IMR-90 (cell line): ENCODE measurements at places on chromosomes 3 and 15.

DNA sequence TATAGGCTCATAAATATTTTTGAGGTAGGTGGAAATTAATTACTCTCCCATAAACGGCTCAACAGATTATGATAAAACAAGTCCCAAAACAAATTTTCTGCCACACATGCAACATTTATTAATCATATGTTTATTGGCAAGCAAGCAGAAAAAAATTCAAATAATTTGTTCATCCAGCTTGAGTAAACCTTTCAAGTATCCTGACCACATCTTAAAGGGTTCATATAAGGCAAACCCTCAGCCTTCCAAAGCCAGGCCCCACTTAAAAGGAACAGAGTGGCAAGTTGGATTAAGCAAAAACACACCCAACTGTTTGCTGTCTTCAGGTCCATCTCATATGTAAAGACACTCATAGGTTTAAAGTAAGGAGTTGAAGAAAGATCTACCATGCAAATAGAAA is 1042.3 kb downstream of the DIPK2A start:
- DNase-seq = no peak

GRCh38 chr3:177713928-177714900 is 516.9 kb upstream of the TBL1XR1 start:
- no peak for DNase-seq

DNA sequence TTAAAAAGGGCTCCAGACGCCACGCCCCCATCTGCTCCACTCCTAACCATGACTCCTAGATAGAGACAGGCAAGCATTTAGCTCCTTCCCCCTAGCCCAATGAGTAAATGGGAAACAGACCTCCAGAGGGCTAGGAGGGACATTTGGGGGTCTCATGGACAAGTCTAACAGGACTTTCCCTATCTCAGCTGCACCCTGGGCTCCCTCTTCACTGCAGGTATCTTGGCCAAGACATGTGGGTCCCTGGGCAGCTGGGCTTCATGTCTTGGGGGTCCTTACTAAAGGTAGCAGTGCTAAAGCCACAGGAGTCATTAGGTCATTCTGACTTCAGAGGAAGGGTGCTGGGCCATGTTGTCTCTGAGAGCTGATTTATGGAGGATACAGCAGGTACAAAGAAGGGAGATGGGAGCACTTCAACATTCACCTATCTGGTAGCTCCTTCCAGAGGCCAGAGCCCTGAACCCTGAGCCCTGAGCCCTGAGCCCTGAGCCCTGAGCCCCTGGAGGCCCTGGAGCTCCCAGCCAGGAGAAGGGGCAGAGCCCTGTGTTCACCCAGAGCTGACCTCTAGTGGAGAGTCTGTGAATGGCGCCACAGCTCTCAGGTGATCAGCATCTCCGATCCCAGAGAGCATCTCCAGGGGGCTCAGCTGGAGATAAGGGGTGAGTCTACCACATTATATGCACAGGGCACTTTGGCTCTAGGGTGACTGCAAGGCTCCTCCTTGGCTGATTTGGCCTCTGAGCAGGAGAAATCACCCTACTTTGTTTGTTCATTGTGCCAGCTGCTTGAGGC is 40.1 kb upstream of the EPHB1 start:
- peak; percentile 30 for DNase-seq

DNA sequence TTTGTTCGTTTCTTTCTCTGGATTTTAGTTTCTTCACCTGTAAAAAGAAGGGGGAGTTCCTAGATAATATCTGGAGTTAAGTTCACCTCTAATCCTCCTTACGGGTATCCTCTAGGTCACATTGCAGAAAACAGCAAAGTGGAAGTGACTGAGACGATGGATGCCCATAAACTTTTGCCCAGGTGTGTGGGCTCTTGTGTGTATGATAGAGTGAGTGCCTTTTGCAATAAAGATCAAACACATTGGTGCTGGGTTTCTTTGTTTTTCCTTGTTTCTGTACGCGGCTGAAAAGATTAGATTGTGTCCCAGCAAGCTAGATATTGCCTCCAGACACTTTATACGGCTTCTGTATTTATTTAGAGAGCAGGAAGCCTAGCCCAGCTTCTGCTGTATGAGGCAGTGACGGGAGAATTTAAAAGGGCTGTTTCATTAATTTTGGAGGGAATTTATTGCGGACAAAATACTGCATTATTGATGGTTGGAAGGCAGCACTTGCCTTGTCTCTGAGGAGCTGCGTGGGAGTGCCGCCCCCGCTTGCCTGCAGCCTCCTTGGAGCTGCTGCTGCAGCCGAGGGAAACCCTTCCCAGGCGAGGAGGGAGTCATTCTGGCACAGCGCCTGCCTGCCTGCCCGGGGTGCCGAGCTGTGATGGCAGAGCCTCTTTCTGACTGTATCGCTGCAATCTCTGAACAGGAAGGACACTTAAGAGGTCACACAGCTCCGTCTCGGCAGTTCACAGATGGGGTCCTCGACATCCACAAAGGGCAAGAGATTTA is 38.5 kb downstream of the PYDC2 start:
- peak; percentile 16 for DNase-seq

DNA sequence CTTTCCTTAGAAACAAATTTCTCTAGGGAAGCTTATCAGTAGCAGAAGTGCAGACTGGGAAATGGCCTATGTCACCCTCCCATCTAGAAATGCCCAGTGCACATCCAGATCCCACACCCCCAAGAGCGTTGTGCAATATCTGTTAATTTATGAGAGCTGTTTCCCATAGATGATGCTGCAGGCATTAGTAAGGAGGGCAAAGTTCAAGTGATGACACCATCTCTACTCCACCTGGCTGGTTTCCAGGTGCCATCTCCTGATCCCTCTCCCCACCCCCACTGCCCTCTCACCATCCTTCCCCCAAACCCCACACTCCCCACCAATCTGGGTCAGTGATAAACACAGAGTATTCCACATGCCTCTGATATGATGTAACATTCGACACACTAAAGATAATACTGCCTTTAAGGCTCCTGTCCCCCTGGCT is 39.4 kb downstream of the AGTR1 start:
- peak; percentile 6 for DNase-seq

DNA sequence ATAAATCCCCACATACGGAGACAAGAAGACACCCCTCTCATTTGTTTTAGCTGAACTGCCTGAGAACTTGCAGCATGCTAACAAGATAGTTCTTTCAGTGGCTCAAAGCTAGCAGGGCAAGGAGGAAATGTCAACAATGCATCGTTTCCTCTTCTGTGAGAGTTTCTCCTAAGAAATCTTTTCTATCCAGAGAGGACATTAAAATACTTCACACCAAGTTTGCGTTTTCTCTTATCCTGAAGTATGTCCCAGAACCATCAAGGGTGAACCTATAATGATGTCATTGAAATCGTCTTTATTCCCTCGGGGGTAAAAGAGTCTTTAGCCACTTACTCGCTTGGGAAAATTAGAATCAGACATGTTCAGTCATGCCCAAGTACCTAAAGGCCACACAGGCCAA is 541.7 kb upstream of the MDFIC2 start:
- no peak for DNase-seq

- DNase-seq = peak; percentile 25
Observed at GRCh38 chr3:120274739-120275167, 10.3 kb downstream of the GPR156 start.

GRCh38 chr3:108070356-108070755 is 20.5 kb downstream of the CD47 start:
- DNase-seq = no peak

DNA sequence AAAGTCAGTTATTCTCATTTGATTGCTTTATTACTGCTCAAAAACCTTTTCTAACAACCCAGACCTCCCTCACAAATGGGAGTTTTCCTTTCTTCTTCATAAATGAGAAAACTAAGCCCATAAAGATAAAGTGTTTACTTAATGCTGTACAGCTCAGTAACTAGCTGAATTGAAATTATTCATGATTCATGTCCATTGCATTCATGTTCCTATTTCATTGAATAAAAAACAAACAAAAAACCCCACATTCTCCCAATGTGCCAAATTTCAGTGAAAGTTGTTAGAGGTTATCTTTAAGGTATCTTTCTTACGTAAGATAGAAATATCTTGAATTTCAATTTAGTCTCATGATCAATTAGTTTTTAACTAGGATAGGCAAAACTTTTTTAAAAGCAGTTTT is 2.8 kb downstream of the PLSCR2 start:
- DNase-seq = peak; percentile 48

GRCh38 chr15:56978898-56979662 is 60.6 kb downstream of the TCF12 start:
- DNase-seq = peak; percentile 71

DNA sequence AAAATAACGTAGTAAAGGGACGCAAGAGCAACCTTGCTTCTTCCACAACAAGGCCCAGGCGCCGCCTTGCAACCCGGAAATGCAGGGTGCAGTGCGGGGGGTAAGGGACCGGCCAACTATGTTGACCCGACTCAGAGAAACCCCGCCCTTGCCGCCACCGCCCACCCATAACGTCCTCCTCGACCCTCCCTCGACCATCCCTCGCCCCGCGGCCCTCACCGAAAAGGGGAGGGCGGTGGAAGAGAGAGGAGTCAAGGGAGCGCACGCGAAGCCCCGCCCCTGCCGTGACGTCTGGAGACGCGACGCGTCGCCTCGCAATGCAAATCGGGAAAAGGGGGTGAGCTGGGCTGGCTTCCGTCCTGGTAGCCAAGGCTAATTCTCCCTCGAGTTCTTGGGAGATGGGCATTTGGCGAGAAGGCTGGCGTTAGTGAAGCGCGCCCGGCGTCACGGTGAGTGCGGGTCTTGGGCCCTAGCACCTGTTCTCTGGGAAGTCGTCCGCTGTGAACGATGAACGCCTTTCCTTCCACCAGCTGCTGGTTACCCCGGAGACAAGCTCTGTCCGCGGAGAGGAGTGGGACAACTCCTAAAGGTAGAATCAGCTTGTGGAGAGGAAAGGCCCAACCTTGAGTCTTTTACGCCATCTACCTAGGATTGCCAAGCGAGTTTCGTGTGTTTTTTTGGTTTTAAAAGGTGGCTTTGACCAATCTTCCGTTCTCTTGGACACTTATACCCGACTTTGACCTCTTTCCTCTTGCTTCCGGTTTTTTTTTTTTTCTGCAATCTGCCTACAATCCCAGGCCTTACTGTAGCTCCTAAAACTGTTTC is at the start of gene USP8:
TSS of gene USP8 (plus strand) at position 340 of the 825 bp plus-strand sequence. CDS start 14,669 bp downstream, outside the sequence.
- DNase-seq = peak; percentile 95

GRCh38 chr3:10992017-10992942 is at the start of gene SLC6A1:
TSS of gene SLC6A1 (plus strand) at chr3:10992748. CDS start at chr3:11017212, 24,464 bp downstream.
- DNase-seq = no peak

GRCh38 chr15:57561041-57561711 is 30.5 kb upstream of the MYZAP start:
- peak; percentile 65 for DNase-seq

- no peak for DNase-seq
Observed at GRCh38 chr15:60916032-60916678, 312.9 kb downstream of the RORA start.

- peak; percentile 38 for DNase-seq
Observed at GRCh38 chr15:38545179-38545578, 19.4 kb downstream of the RASGRP1 start.

GRCh38 chr3:98884675-98885371 is 16.7 kb downstream of the DCBLD2 start:
- DNase-seq = peak; percentile 55

DNA sequence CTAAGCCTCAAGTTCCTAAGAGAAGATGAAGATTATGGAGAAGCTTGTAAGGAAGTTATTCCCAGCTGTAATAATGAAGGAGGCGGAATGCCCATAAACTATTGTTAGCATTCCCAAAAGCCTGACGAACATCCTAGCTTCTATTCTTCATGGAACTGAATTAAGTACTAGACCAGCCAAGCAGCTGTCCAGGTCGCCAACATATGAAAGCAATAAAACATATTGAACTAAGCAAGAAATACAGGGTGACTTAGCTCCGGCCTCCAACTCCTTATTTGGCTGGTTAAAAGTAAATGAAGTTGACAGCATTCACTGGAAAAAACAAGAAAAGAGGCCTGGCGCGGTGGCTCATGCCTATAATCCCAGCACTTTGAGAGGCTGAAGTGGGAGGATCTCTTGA is 174.0 kb upstream of the TPM1 start:
- no peak for DNase-seq

DNA sequence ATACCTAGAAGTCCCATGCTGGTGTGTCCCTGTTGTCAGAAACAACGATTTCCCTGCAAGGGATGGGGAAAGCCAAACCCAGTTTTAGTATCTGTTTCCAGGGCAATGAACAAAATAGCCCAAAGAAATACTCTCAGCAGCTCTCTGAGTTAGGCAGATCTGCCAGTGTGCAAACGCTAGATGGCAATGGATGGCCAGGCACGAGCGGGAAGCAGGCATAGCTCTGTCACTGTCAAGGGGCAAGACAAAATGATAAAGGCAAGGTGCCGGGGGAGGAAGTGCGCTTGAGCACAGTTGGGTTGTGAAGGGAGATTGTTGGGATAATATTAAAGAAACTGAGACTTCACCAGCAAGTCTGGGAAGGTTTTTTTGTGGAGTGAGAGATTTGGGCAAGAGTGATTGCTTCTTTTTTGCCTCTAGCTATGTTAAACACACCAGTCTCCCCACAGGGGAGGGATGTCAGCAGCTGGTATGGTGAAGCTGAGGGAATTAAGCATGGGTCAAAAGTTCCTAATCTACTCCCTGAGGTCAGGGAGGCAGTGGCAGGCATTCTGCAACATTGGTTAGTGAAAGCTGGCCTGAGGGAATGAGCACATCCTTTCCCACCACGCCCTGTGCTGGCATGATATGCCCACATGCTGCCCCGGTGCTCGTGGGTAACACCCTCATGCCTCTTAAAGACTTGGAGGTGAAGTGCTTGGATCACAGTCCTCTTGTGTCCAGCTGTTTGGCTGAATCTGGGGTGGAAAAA is 117.5 kb downstream of the PDCD6IP start:
- peak; percentile 28 for DNase-seq

GRCh38 chr15:36007699-36008098 is 461.7 kb upstream of the DPH6 start:
- DNase-seq = no peak

DNA sequence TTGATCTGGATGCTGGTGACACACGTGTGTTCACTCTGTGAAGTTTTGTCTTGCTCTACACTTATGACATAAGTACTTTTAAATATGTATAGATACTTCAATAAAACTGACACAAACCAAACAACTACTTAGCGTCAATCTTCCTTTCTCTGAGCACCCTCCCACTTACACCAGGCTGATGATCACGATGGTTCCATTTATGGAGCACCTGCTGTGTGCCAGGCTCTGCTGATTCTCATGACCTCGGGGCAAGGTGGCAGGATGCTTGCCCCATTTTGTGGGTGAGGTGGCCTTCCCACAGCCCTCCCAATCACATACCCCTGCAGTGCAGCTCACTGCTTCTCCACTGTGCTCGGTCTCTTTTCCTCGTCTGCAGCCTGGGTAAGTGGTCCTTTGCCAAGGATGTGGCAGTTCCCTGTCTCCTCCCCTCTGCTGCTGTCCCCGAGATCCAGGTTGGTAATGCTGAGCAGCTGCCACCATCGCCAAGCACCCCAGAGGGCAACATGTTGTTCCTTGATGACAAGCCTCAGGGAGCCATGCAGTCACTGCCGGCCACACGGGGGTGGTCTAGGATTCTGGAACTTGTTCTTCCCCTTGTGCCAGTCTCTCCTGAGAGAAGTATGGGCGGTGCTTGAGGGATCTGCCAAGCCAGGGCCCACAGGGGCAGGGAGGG is 20.6 kb upstream of the ADCY5 start:
- no peak for DNase-seq
